ENCODE measurements at places on chromosomes 6 and 20. TPM values are rescaled to one million over a fixed set of nuclear protein-coding genes. Genes with fewer than 3 reads are reported as not detected.

HSPA12B gene
- polyA plus RNA-seq: 6.3 TPM

DNMT3B gene
- 2.4 TPM for polyA plus RNA-seq

NOL7 gene
- 67.2 TPM for polyA plus RNA-seq

JPH2 gene
- 15.6 TPM for polyA plus RNA-seq

DCBLD1 gene
- polyA plus RNA-seq: 14.2 TPM

CST4 gene
- polyA plus RNA-seq: not detected

CAP2 gene
- polyA plus RNA-seq: 11.2 TPM

BCAS1 gene
- polyA plus RNA-seq: 29.2 TPM

DNA sequence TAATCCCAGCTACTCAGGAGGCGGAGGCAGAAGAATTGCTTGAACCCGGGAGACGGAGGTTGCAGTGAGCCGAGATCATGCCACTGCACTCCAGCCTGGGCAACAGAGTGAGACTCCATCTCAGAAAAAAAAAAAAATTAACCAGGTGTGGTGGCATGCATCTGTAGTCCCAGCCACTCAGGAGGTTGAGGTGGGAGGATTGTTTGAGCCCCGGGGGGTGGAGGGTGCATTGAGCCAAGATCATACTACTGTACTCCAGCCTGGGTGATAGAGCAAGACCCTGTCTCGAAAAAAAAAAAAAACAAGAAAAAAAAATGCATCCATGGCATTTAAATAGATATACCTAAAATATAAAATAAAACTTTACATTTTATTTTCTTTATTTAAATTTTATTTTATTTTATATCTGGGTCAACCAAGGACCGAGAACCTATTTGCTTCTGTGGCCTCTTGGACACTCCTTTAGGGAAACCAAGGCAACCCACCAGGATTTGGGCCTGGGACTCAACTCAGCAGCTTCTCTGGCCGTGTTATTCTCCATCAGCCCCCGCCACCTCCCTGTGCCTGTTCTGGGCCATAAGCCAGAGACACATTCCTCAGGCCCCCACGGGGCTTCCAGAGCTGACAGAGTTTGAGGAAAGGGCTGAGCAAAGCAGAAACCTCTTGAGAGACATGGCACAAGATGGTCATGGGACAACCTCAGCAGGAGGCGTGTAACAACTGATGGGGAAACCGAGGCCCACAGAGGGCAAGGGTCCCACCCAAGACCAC, 6.2 kb downstream of the SNTA1 start:
- no peak for DNase-seq

GRCh38 chr6:36095497-36096391, 34.6 kb upstream of the MAPK13 start:
- peak; percentile 98 for DNase-seq

DNA sequence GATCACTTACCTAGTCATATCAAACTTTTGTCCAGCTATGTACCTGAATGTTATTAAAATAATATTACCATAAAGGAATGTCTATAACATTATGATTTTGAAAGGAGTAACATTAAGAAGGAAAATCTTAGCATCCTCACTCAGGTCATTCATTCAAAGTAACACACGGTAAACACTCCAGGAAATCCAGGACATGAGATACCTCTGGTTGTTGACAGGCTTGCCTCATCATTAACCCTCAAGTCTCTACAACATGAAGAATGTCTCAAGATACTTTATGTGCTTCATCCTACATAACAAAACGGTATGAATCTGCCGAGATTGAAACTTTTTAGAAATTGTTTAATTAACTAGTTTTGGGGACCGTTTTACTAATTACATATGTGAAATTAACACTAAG, 690 bp upstream of the FILIP1 start:
- no peak for DNase-seq

GRCh38 chr6:118334634-118335033, 213.5 kb upstream of the PLN start:
- no peak for DNase-seq

GRCh38 chr6:2656460-2657079, 94.2 kb downstream of the MYLK4 start:
- no peak for DNase-seq

- DNase-seq: no peak
Measured at GRCh38 chr6:160934157-160934556, 57.4 kb upstream of the MAP3K4 start.

DNA sequence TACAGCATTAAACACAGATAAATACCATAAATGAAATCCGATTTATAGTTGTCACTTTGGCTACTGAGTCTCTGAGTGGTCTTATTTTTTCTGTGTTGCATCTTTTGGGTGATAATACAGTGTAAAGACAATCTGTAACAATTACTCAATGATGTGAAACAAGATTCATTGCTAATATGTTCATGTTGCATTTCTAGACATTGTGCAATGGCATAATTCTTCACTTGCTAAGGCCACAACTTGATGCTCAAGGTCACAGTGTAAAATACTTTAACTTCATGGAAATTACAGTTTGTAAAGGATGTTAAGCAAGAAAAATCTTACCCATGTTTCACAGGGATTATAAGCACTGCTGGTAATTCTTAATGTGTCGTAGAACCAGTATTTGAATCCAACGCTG, 74.9 kb upstream of the SMLR1 start:
- DNase-seq: no peak

GRCh38 chr6:166955865-166956443, 396 bp downstream of the RNASET2 start:
- peak; percentile 35 for DNase-seq

GRCh38 chr6:6596529-6597328, 8.2 kb downstream of the LY86 start:
- no peak for DNase-seq

DNA sequence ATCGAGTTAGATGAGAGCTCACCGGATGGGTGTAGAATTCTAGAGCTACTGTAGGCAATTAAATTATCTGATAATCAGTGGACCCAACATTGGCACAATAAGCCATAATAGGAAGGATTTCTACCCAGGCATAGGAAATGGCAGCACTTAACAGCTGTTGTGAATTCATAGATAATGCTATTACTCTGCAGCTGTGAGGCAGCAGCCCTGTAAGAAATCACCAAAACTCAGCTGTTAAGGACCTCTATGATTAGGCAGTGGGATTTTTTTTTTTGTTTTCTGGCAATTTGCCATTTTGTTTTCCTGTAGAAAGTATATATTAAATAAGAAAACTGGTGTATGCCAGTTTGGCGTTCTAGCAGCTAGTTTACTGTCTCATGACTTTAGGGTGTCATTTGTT, 609.1 kb upstream of the SLC35B3 start:
- DNase-seq: no peak

DNA sequence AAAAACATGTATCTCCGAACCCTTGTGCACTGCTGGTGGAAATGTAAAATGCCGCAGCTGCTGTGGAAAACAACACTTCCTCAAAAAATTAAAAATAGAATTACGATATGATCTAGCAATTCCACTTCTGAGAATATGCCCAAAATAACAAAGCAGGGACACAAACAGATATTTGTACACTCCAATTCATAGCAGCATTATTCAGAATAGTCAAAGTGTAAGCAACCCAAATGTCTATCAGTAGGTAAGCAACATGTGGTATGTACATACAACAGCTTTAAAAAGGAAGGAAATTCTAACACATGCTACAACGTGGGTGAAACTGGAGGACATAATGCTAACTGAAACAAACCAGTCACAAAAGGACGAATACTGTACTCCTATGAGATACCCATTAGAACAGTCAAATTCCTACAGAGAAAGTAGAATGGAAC, 5.7 kb upstream of the RAB5IF start:
- DNase-seq: no peak

DNA sequence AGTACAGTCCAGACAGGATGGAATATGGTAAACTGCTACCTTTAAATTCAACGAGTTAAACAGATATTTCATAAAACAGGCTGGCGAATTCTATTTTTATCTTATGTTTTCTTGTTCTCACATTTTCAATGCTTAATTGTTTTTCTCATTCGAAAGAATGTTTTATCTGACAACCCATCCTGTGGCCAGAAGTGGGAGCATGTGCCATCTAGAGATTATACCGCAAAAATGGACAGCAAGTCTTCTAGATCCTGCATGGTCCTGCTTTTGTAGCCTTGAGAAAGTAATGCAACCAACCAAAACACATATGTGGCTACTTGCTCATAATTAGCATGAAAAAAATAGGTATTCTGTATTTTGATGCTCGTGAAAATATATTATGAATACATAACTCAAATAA, 30.7 kb downstream of the TUBB2B start:
- DNase-seq: no peak

DNA sequence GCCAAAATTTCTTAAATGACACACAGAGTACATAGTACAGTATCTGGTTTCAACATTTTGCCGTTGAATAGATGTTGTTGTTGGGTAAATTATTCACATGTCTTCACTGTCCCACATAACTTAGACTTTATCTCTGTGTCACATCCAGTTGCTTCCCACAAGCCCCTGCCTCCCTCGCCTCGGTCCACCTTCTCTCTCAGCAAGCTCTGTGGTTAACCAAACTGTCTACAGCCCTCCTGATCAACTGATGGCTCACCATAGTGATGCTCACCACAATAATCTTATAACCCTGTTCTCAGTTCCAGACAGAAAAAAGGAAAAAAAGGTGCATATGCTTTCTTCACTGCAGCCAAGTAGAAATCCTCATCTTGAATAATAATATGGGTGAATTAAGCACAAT, 23.0 kb downstream of the IL17F start:
- no peak for DNase-seq

GRCh38 chr6:8194490-8194889, 92.1 kb upstream of the EEF1E1 start:
- no peak for DNase-seq

DNA sequence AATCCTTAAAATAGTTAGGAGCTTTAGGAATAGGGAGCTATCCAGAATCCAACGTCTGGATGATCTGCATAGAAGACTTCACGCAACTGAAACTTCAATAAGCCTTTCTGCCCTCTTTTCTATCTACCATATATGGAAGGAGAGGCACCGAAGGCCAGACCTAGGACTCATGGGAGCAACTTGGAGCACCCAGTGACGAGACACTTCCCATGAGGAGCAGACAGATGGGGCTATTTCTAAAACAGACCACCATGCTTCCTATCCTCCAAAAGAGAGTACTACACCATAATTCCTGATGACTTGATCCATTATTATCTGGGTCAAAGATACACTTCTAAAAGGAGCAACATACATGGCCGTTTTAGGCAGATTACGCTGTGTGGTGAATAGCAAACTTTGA, 6.0 kb downstream of the RPP40 start:
- DNase-seq: no peak

DNA sequence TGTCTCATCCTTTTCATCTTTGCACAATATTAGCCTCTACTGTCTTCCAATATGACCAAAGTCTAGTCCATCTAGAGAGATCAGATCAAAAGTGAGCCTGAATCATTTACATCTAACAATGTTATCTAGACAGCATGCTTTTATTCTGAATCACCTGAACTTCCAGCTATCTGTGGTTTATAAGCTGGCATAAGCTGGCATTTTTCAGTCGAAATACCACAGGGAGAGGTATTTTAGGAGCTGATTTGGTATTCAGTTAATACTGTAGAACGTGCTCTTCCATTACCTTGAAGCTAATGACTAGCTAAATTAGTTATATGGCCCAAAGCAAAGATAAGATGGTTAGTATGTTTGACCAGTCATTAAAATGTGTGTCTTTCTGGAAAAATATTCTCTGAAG, 188.3 kb upstream of the AGPAT4 start:
- no peak for DNase-seq

- no peak for DNase-seq
Measured at GRCh38 chr6:48078120-48078519, 32.9 kb downstream of the PTCHD4 start.

DNA sequence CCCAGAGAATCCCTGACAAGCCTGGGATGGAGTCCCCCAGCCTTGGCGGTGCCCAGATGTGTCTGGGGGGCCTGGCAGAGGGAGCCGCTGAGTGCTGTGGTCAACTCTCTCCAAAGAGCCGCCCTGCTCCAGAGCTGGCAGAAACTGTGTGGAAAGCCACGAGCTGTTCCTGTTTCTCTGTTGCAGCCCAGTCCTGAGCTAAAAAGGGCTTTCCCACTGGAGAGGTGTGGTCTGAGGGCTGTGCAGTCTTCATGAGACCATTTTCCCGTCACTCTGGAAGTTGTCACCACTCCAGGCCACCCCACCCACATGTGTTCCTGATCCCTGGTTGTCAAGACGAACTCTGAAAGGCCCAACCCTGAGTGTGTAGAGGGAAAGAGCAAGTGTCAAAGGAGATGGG, 99.7 kb upstream of the KCNK16 start:
- no peak for DNase-seq

DNA sequence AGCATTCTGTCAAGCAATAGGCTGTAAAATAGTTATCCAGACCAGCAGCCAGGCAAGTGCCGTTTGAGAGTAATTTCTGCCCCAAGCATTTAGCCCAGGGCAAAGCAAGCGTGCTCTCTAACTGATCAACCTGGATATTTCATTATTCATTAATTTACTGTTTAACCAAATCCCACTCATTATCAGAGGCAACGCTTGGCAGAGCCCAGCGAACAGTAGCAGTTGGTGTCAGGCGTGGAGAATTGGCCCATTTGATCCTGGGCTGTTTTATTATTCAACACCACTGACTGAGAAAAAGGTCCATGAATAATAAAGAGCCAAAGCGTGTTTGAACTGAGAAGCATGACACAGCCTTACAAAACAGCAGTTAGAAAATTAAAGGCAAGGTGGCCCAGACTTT, 35.3 kb downstream of the TFAP2B start:
- DNase-seq: no peak
